ENCODE measurements at places on chromosomes 3 and 15.
A peak's percentile ranks its signal among the peaks of the same experiment; 100 is the strongest.

DNA sequence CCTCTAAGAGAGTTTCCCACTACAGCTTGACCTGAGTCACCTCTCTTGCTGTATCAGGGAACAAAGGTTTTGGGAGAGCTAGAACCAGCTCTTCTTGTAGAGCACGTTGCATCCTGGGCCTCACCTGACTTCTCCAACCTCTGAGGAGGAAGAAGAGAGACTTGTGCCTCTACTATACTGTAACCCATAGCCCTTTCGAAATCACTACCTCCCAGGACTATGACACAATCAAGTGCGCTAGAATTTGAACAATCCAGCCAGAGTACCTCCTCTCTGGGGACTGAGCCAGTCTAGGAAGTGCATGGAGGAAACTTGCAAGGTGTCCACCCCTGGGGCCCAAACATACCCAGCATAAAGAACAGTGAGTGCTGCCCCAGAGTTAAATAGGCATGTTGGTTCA, 192.8 kb upstream of the BHLHE40 start:
- DNase-seq, result no peak

DNA sequence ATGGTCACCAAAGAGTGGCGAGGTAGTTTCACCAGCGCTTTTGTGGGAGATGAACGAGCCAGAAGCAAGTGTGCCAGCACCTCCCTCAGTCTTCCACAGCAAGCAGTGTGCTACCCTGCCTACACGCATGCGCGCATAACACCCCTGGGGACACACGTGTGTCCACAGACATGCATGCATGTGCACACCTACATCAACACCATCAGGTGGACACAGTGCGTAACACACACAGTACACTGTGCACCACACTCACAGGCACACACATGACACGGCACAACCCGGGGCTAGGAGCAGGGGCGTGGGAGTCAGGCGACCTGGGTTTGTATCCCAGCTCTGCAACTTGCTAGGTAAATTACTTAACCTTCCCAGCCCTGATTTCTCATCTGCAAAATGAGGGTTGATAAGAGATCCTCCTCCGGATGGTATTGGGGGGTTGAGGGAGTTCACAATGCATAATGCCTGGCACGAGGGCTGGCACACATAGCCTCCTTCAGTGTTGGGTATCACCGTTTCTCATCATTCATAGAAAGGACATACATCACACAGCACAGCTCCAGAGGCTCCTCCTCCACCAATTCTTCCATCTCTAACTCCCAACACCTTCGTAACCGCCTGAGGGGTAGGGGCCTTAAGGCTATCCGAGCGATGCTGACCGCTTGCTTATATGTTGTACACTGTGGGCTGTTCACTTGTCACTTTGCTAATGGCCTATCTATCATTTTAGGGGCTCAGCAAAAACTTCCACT, 174.9 kb downstream of the SMAD6 start:
- no peak for DNase-seq

DNA sequence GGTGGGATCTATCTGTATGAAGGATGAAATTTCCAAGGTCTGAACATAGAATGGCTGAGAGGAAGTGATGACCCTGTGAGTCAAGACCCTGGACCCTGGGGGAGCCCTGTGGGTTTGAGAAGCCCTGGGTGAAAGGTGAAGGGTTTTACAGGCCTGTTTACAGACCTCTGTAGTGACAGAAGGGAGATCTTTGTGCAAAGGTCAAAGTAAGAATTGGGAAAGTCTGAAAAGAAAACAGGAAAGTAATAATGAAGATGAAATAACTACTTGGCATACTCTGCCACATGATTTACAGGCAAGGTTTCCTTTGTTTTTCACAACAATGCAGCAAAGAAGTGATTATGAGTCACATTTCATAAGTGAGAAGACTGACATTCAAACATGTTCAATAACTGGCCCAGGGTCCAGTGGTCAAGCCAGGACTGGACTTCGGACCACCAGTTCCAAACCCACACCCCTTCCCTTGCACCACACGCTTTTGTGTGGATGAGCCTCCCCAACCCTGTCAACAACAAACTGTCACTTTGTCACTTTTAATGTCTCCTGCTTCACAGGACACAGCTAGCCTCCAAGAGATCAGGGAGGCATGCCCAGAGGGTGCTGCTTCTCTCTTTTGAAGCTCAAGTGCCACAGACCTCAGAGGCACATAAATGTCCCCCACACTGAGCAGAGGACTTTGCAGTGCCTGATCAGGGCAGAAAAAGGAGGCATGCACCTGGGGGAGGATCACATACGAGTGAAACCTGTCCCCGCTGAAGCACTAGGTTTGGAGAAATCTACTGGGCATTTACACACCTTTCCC, 21.5 kb downstream of the CD86 start:
- DNase-seq, result no peak

DNA sequence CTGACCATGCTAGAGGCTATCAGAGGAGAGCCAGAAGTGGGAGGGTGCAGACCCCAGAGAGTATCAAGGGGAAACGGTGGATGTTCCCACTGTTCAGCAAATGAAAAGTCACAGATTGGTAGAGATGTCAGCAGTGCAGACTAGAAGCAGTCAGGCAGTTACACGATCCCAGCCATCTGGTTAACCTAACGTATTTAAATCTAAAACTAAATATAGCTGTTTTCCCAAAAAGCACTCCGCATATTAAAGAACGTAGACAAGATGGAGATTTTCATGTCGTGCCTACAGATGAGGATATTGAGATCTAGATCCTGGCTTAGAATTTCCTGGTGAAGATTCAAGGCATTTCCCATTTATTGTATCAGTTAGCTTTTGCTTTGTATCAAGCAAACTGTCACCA, 25.2 kb downstream of the PXYLP1 start:
- no peak for DNase-seq

- no peak for DNase-seq
Measured at GRCh38 chr15:63385911-63386531, 4.4 kb upstream of the CA12 start.

DNA sequence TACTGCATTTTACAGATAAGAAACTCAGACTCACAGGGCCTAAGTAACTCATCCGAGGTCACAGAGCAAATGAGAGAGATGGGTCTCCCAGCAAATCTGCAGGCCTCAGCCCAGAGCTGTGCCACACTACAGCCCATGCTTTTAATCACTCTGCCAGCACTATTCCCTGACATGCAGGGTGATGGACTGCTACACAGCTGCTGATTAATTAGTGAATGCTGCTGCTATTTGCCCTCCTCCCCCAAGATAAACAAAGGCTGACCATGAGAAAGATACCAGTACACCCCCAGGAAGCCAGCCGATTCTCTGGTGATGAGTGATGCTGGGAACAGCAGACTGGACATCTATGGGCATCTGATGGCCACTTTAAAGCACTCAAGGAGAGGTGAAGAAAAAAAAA, 39.3 kb downstream of the RFTN1 start:
- DNase-seq, result no peak

- DNase-seq, result peak; percentile 40
Measured at GRCh38 chr15:74725225-74725774, at the start of gene CYP1A1. Gene CYP1A1 (minus strand): TSS chr15:74725528. CDS start chr15:74723097, 2,431 bp downstream.

- no peak for DNase-seq
Measured at GRCh38 chr3:62605413-62606068, 232.2 kb upstream of the FEZF2 start.

Measured in stimulated activated naive CD4-positive, alpha-beta T cell treated with Interleukin-2 at 50 U/mL for 16 hours (primary cell).